ENCODE measurements at places on chromosomes 1 and 21.
A peak's percentile ranks its signal among the peaks of the same experiment; 100 is the strongest.

- no peak for DNase-seq
Observed at GRCh38 chr1:230861970-230862595, 6.2 kb downstream of the C1orf198 start.

DNA sequence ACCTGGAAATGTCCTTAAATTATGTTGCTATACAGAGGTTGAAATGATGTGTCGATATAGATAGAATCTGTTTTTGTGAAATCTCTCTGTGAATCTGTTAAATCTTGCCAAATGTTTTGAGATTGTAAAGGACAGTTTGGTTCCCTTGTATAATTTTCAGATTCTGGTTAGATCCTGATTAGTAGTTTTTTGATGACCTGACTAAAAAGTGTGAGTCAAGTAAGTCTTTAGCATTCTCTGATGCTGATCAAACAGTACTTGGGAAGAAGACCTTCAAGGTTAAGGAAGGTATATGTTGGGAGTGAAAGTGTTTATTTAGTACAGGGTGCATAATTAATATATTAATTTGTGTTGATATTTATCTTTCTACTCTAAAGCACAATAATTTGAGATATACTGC lies 32.7 kb downstream of the DDI2 start:
- DNase-seq = no peak

- no peak for DNase-seq
Observed at GRCh38 chr1:210702506-210702905, 373.8 kb downstream of the HHAT start.

- peak; percentile 72 for DNase-seq
Observed at GRCh38 chr1:65309304-65310077, at the start of gene DNAJC6. TSS of gene DNAJC6 (plus strand) at chr1:65309543. CDS start at chr1:65309746, 203 bp downstream.

DNA sequence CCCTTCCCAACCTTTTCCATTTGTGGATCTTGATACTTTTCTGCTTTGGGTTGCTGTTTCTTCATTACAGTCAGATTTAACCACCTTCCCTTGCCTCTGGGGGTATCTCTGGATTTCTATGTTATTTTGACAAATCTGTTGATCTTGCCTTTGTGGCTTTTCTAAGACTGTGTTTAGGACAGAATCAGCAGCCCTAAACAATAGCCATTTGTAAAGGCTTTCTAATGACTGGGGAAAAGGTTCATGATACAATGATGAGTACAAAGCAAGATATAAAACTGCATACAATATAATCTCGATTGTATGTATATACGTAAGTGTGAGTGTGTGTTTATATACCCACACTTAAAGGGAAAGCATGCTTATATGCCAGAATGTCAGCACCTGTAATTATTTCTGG lies 27.8 kb downstream of the FAM20B start:
- no peak for DNase-seq

GRCh38 chr1:179889589-179889988 lies 7.5 kb downstream of the TOR1AIP1 start:
- DNase-seq = no peak

DNA sequence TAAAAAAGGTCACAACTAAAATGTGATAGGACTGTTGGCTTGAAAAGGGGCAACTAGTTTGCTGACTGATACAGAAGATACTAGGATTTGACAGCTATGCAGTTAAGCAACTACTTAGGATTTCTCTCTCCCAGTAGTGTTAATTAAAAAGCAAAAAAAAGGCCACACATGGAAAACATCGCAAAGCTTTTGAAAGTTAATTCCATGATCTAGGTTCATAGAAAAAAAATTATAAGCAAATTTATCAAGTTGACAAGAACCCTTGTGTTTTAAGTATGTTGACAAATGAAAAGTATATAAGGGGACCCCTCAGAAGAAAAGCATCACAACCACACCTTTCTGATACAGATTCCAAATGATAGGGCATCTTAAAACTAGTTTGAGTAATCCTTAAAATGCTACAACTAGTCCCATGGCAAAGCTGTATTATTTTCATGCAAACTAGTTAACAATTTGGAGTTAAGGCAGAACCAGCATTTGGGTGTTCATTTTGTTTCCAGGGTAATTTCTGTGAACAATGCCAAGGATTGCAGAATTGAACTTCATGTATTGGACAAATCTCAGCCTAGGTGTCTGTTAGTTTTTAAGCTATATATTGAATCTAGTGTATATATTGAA lies 4.1 kb downstream of the PNRC2 start:
- no peak for DNase-seq

DNA sequence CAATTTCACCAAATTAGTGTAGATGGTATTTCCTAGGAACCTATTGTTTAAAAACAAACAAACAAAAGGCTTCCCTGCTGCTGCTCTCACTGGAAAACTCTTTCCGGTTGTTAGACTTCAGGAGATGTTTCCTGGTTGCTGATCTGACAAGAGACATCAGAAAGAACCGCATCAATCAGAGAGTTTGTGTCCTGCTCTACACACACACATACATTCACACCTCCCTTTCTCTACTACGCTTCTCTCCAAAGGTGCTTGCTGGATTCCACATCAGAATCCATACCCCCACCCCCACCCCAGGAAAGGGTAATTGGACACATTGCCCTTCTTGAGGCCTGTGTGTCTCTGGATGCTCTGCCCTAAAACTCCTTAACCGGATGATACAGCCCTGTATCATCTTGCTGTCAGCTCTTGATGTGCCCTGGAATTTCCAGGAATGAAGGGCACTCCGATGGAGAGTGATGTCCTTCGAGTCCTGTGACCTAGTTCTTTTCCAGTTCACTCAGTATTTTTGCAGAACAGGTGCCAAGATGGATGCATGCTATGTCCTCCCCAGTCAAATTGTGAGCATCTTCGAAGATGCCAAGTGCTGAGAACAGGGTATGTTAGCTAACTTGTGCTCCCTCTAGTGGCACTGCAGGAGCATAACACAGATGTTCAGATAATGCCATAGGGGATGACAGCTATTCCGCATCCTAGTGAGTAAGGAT lies 113.7 kb upstream of the SLC35F3 start:
- DNase-seq = peak; percentile 83

GRCh38 chr1:209692745-209693504 lies 11.7 kb upstream of the HSD11B1 start:
- peak; percentile 88 for DNase-seq

DNA sequence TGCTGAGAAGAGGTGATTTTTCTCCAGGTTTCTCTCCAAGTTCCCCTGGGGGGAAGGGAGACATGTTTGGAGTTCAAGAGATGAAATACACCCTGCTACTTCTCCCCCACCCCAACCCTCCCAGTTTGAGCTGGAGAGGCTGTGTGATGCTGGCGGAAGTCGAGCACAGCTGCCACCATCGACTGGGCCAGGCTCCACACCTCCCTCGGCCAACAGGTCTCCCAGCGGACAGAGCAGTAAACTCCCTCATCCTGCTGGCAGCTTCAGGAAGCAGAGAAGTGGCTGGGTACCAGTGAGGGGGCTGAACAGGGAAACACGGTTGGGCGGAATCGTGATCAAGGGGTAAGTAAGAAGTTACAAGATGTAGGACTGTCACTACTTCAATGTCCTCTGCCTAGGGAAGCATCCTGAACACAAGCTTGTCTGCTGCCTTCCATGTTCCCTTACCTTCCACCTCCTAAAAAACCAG lies 6.6 kb upstream of the NHLH1 start:
- no peak for DNase-seq

DNA sequence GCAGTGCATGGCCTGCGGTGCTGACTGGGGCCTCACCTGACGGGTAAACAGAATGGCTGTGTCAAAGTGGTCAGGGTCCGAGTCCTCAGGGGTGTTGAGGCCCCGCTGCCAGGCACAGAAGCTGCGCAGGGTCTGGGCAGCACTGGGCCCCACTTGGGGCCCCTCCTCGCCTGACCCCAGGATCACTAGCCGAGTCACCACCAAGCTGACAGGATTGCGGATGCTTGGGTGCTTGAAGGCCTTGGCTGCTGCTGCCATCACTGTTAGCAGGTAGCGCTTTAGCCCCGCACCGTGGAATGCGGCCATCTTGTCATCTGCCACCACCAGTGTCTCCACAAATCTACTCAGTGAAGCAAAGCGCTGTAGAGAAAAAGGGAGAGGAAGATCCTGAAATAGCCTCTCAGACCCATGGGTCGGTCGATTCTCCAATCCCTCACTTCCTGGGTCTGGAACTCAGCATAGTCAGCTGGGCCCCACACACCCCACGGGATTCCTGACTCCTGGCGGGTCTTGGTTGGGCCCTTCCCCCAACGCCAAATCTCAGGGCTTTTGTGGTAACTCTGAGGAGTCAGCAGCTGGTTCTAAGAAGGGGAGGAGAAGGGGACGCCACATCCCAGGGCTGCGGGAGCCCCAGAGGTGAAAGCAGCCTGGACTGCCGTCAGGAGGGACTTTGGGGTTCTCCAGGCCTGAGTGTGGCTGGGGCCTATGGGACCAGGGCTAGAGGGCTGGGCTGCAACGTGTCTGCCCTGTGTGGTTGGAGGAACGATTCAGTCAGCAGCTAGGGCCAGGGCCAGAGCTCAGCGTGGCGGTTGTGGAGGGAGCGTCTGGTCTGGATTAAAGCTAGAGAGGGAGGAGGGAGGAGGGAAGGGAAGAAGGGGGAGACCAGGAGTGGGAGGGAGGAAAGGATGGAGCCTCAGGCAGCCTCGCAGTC lies 2.1 kb downstream of the ADAMTS4 start:
- DNase-seq = no peak

GRCh38 chr1:233252441-233252840 lies 43.1 kb downstream of the PCNX2 start:
- no peak for DNase-seq

DNA sequence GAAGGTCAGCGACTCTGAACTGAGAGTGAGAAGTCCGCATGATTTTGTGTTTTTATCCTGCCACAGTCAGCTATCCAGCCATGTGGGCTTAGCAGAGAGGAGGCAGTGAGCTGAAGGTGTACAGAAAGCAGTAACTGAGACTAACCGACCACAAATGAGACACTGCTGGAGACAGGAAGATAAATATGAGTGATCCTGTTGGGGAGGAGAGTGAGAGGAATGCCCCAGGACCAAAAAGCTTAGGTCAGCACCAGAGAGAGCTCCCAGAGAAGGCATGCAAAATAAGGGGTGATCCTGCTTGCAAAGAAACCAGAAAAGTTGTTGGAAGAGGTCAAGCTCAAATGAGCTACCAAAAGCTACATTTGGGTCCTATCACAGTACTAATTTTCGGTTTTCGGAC lies 63.7 kb downstream of the HLCS start:
- DNase-seq = no peak

- DNase-seq = peak; percentile 54
Observed at GRCh38 chr1:204623365-204623893, 62.1 kb downstream of the LRRN2 start.

DNA sequence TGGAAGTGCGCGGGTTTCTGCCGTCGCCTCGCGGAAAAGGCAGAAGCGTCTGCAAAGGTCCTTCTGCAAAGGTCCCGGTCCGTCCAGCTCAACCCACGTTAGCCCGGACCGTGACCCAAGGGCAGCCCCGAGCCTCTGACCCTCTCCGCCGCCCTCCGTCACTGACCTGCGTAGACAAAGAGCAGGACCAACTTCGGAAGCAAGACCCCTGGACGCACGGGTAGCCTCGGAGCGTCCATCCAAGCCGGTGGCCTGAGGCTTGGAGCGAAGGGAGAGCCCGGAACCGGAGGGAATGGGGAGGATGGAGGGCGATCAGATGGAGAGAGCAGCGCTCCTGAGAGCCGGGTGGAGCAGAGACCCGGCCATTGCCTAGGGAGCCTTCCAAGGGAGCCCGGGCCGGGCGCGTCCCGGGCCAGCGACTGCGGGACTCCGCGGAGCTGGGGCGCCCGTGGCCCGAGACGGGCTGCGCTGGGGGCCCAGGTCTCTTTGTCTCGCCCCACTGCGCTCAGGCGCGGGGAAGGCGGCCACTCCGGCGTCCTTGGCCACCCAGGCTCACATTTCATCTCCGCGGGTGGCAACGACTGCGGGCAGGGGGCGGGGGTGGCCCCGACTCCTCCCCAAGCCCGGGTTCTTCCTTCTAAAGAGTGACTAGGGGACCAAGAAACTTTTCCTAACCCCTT lies at the start of gene CYYR1:
CYYR1 (minus strand) TSS at position 585 of the 680 bp plus-strand sequence; CDS start at position 239, 346 bp downstream.
- DNase-seq = no peak

GRCh38 chr21:28712411-28712810 lies 280.3 kb downstream of the LTN1 start:
- no peak for DNase-seq

GRCh38 chr1:159699653-159700052 lies 14.7 kb downstream of the CRP start:
- no peak for DNase-seq

DNA sequence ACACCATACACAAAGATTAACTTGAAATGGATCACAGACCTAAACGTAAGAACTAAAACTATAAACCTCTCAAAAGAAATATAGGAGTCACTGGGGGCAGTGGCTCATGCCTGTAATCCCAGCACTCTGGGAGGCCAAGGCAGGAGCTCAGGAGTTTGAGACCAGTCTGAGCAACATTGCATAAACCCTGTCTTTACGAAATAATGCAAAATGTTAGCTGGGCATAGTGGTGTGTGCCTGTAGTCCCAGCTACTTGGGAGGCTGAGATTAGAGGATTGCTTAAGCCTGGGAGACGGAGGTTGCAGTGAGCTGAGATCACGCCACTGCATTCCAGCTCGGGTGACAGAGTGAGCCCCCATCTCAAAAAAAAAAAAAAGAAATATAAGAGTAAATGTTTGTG lies 46.7 kb upstream of the SERBP1 start:
- no peak for DNase-seq

- DNase-seq = no peak
Observed at GRCh38 chr1:171937938-171938337, 96.6 kb downstream of the DNM3 start.

GRCh38 chr1:33042831-33043230 lies 6.1 kb upstream of the AK2 start:
- DNase-seq = no peak

- DNase-seq = no peak
Observed at GRCh38 chr1:37704966-37705365, 12.7 kb downstream of the CDCA8 start.

- DNase-seq = no peak
Observed at GRCh38 chr1:87167157-87167789, 161.4 kb upstream of the LMO4 start.

DNA sequence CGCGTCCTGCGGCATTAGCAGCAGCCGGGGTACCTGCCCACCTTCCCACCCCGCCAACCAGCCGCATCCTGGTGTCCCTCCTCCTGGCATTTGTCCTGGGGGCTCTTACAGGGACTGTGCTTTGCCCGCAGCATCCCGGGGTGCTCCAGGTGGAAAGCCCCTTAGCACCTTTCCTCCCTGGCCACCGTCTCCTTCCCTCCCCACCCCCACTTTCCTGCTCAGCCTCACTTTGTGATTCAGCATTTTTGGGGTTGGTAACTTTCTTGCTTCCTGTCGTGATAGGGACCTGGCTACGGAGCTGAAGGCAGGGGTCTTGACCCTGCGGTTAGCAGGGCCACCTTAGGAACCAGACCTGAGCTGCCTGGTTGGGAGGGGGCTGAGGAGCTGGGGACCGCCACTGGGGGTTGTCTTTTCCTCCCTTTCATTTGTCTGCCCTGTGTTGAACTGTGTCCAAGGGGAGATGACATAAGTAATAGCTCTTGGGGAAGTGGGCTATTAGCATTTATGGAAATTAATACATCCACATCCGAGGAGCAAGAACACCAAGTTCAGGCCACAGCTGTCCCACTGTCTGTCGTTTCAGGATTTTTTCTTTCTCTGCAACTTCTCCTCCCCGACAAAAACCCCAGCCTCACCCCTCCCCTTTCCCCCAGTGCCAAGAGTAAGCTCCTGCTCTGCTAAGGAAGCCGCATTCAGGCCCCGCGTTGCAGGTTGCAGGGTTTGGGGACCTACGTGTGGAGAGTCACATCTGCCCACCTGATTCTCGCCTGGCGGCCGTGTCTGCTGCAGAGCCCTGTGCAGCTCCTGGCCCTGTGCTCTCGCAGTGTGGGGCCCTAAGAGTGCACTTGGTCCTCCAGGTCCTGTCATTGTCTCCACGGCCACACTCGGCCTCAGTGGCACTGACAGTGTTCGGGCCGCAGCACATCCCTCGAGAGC lies 1.6 kb upstream of the NPHP4 start:
- DNase-seq = peak; percentile 25

Data from RKO (cell line).